ENCODE measurements at places on chromosomes 4 and X.
A peak's percentile ranks its signal among the peaks of the same experiment; 100 is the strongest.

DNA sequence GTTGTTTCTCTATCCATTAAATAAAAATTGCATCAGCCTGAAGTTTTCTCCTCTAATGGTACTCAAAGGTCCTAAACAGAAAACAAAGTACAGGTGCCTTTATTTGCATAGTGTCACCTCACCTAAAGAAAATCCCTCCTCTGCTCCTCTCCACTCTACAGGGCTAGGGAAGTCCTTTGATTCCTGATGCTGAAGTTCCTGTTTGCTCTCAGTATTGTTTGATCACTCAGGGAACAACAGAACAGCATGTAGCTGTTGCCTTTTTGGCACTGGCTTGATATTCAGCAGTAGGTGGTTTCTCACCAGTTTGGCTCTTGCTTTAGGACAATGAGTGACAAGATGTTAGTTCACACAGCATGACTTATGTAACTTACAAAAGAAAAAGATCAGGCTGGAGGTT lies 156.2 kb upstream of the SLC7A11 start:
- DNase-seq, result peak; percentile 48

- DNase-seq, result no peak
Observed at GRCh38 chrX:48940404-48940955, 16.9 kb downstream of the OTUD5 start.

DNA sequence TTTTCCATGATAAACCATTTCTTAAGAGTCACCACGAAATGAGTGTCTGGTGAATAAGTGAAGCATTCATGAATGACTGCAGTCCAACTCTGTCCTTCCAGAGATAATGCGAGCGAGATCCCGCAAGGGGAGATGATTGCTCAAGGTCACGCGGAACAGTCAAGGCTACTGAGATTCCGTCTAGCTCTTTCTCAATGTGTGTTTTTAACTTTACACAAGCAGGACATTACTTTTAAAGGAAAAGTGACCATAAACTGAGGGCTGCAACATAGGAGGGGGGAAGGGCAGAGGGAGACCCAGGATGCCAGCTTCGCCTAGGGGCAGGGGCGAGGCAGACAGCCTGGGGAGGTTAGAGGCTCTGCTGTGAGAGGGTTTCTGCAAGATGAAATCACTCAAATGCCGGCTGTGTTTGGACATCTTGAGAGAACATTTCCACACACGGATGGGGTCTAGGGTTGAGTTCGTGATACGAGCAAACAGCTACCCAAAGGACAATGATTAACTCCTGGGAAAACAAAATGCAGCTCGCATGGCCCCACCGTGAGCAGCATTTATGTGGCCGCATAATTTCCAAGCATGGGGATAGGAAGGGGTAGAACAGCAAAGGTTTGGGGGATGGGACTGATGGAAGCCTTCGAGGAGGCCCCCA lies 23.8 kb upstream of the CCNQ start:
- DNase-seq, result no peak

DNA sequence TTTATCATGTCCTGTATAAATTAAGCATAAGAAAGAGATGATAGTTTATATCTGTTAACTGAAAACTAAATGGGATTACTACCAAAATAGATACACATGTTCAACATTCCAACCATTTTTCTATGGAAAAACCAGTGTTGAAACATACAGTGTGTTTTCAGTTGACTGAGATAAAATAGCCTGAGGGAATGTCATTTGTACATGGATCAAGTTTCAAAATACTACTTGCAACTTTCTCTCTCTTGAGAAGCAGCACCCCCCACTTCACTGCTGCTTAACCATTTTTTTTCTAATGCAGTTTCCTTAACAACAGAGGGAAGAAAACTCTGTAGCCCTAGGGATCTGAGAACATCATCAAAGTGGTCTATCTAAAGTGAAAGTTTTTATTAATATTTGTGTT lies 70.8 kb downstream of the NPNT start:
- no peak for DNase-seq

GRCh38 chr4:9781343-9782135 lies at the start of gene DRD5:
Gene DRD5 (plus strand): TSS chr4:9781634. CDS start chr4:9782030, 396 bp downstream.
- DNase-seq, result peak; percentile 60

DNA sequence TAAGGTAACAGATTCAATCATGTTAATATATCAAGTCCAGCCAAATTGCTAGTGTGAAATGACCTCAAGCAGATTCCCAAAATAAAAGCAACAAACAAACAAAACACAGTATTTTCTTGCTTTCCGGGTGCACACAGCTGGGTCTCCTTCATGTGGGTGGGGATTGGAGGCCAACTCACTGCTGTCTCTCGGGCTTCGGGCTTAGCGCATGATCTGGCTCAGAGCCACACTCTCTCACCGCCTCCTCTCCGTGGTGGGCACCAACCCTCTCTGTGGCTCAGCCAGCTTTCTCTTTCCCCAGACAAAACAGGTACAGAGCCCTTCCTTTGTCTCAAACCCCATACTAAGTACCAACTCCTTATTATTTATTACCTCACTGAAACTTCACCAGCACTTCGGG lies 2.9 kb upstream of the REELD1 start:
- DNase-seq, result no peak

DNA sequence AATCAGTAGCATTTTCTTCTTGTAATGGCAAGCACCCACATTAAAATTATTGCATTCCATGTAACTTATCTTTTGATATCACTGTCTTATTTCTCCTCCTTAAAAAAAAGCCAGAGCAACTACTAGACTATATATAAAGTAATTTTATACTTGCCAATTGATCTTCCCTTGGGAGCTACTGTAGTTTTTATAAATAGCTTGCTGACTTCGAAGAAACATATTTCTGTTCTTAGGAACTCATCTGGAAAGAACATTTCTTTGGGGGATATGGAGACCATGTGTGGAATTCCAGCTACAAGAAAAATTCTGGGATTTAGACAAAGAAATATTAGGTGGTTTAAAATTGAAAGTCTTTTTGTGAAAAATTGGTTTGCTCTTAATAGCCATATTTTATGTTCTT lies 94.9 kb downstream of the BMPR1B start:
- no peak for DNase-seq

DNA sequence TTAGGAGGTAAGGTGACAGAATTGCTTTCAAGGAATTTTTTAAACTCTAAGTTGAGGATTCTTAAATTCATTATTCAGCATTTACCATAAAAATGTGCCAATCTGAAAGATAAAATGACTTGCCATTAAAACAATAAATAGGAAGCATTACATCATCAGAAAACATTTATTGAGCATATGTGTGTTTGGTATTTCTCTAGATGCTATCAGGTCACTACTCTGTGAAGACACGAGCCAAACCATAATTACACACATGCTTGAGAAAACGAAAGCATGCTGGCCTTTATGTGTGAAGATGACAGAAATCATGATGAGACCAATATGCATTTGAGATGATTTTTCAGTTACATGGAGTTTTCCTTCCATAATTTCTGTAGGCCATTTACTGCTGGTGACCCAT lies 12.3 kb upstream of the IL21 start:
- DNase-seq, result no peak

DNA sequence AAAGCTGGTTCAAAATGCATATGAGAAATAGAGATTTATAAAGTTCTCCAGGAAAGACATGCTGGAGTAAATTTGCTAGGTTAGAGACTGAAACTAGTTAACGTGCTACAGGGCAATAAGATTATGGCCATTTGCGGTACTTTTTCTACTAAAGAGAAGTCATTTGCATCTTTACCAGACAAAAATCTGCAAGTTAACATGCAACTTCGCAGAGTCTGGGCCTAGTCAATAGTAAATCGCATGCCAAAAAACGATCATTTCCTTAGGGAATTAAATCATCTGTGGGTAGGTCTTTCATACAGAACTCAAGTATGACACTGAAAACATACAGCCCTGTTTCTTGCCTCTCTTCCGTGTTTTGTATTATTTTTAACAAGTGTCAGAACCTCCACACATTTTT lies 32.8 kb upstream of the REST start:
- no peak for DNase-seq

All from iPS-NIHi11 (cell line).